ENCODE measurements at places on chromosomes 3 and 15.
A peak's percentile ranks its signal among the peaks of the same experiment; 100 is the strongest.

- peak; percentile 33 for DNase-seq
Measured at GRCh38 chr3:13495921-13496723, 16.0 kb downstream of the HDAC11 start.

GRCh38 chr3:108292905-108293328 is 3.4 kb upstream of the HHLA2 start:
- no peak for DNase-seq

GRCh38 chr15:25689592-25689991 is 173.5 kb downstream of the ATP10A start:
- no peak for DNase-seq

DNA sequence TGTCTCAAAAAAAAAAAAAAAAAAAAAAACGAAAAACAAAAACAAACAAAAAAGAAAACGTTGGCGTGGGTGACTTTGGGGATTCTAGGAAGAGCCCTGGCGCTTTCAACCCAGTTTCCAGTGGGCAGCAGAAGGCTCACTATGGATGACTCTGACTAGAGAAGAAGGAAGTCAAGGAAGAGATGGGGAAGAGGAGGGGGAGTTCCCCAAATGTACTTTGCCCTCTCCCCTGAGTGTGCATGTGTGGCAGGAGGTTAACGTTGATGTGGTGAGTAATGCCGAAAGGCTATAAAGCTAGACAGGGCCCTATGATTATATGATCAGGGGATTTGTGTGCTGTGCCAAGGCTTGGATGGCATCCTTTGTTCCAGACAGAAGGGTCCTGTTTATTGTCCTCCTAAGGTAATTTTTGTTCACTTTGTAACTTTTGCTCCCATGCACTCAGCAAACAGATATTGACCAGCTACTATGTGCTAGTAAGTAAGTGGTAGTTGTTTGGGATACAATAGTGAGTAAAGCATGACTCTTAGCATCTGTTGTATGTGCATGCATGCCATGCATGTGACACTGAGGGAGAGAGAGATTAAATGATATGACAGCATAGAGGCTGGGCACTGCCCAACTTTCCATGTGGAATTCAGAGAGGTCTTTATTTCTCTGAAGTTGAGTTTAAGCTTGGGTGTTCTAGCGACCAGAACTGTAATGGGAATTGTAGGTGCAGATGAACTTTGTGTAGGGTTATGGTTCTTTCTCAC is 750 bp upstream of the HHLA2 start:
- no peak for DNase-seq

DNA sequence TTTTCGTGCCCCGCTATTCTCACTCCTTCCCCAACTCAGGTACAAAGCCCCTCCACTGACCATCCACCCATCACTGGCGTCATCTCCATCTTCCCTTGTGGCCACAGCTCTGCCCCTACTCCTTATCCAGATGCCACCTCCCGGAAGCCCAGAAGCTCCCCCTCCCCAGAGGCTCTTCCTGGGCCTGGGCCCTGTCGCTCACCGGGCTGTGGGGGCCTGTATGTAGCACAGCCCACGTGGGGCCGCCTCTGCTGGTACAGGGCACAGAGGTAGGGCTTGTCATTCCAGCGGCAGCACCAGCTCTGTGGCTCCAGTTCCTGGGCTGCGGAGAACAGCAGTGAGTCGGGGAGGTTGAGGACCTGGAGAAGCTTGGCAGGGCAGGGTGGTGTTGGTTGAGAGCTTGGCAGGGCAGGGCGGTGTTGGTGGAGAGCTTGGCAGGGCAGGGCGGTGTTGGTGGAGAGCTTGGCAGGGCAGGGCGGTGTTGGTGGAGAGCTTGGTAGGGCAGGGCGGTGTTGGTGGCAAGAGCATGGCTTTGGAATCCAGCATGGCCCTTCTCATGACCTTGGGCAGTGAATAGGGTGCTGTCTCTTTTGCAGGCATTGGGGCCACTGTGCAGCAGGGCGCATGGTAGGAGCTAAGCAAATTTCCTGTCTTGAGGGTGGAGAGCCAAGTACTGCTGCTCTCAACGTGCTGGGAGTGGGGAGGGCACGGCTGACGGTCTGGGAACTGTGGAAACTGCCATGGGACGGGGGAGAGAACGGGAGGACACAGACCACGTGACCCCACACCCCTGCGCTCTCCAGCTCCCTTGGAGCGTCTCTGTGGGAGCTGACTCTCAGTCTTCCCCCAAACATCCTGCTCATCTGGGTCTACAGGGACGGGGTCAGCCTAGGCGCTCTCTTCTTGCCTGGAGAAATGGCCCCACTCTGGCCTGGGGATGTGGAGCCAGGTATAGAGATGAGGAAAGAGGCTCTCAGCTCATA is 43.4 kb downstream of the MUC20 start:
- no peak for DNase-seq

DNA sequence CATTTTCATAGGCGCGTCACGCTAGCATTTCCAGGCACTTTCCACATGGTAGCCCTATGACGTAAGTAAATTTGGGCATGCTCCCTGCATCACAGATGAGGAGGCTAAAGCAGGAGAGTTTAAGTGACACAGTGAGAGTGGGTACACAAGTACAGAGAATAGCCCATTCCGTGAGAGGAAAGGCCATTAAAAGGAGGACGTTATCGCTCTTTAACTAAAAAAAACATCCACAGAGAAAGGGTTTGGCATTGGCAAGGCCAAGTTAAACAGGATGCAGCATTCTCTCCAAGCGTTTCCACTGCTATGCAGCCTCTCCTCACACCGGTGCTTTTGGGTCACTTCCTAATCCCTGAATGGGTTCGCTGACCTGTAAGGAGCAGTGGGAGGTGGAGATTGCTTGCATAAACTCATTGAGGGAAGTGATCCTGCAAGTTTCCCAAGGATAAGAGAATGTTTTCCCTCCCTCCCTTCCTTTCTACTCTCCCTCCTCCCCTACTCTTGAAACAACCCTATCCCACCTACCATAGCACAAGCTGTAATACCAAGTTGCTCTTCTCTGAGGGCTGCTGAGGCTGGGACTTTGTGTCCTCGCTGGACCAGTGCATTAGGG is 147.7 kb downstream of the VGLL4 start:
- no peak for DNase-seq

DNA sequence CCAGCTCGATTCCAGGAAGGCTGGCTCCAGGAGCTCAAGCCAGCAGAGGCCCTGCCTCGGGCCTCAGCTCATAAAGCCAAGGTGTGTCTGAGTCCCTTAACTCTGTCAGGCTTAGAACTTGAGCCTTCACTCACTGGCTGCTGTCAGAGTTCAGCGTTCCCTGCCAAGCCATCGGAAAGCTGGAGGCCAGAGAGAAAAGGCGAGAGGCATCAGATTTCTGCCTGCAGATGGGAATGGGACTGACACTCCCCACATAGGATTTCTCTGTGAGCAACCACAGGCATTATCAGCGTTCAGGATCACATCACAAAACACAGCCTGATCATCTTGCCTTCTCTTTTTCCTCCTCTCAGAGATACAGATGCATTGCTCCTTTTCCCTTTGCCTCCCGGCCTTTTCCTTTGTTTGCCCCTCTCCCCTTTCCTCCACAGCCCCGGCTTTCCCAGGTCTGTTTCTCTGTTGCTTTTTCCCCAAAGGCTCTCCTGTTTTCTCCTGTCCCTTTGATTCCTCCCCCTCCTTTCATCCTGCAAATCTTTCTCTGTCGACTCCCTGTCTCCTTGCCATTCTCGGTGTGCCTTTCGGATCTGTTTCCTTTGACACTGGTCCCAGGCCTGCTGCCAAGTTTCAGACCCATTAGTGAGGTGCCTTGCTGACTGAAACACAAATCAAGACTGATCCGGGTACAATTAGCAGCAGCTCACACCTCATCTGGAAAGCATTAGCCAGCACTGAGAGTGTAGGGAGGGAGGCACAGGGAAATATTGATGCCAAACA is 44.5 kb upstream of the BOC start:
- no peak for DNase-seq

- DNase-seq: no peak
Measured at GRCh38 chr15:94387849-94388441, 156.6 kb downstream of the MCTP2 start.

GRCh38 chr3:110789315-110789714 is 282.3 kb upstream of the NECTIN3 start:
- no peak for DNase-seq

DNA sequence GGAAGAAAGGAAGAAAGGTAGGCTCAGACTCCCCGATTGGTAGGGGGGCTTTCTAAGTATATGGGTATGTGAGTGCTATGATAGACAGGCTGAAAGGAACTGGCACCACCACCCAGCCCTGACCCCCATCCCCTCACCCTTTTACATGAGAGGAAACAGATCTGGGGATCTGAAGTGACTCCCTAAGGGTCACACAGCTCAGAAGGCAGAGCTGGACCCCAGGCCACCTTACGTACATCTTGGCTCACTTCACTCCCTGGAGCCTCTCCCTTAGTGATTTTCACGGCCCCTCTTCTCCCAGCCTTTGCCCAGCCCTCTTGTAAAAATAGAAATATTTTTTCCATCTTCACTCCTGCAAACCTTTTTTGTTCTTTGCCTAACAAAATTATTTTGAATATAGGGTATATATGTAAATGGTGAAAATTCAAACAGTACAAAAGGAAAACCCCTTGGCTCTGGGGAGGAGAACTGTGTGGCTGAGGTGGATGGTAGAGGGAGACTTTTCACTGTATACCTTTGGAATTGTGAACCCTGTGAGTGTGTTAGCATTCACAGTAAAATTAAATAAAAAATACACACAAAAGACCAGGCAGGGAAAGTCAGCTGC is 34.8 kb upstream of the POLG start:
- no peak for DNase-seq

DNA sequence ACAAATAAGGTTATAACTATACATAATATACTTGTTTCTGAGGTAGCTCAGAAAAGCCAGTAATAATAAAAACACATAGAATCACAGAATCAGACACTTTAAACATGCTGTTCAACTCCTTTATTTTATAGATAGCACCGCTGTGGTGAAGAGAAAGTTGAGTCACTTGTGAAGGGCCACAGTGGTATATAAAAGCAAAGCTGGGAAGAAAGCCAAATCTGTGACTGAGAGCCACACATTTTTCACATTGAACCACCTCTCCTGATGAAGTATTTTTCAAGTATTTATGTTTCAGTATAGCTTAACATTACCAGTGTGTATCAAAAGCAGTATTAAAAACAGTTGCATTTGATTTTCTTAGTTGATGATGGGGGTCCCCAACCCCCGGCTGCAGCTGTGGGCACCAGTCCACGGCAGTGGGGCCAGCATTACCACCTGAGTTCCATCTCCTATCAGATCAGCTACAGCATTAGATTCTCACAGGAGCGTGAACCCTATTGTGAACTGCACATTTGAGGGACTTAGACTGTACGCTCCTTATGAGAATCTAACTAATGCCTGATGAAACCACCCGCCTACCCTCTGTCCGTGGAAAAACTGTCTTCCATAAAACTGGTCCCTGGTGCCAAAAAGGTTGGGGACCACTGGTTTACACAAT is 46.2 kb downstream of the TBL1XR1 start:
- DNase-seq: no peak

- no peak for DNase-seq
Measured at GRCh38 chr15:92634671-92635201, 20.8 kb downstream of the FAM174B start.

DNA sequence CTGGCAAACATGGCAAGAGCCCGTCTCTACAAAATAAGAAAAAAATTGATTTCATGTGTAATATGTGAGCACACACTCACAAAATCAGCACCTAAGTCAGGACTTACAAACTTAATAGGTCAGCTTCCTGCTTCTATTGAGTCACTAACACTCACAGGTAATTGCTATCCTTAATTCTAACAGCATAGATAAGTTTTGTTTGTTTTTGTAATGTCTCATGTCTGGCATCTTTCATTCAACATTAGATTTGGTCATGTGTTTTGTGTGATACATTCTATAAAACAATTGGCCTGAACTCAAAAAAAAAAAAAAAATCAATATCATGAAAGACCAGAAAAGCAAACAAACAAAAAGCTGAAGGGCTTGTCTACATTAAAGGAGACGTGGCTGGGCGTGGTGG is 564.7 kb downstream of the AGBL1 start:
- no peak for DNase-seq
